ENCODE measurements at places on chromosomes 3 and 15. TPM values are rescaled to one million over a fixed set of nuclear protein-coding genes. Genes with fewer than 3 reads are reported as not detected.

GRCh38 chr3:4744405-4745234 lies 234.6 kb upstream of the BHLHE40 start:
- DNase-seq = no peak

The CKMT1B gene
- total RNA-seq = 0.51 TPM

The DLL4 gene
- 20.8 TPM for total RNA-seq

DNA sequence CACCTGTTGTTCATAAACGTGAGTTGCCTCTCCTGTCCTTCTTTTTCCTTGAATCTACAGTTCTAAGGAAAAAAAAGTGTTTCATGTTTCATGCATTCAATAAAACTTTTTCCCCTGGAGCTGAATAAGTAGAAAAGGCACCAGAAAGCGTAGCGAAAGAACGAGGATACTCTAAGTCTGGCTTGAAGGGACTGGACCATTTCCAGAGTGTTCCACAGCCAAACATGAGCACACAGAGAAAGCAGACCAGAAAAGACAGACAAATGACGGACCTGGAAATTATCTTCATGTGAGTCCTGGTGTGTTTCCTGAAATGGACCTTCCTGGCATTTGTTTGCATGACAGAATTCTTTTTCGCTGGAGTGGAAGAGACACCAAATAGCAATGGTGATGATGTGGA lies 204.7 kb downstream of the SV2B start:
- DNase-seq = no peak

DNA sequence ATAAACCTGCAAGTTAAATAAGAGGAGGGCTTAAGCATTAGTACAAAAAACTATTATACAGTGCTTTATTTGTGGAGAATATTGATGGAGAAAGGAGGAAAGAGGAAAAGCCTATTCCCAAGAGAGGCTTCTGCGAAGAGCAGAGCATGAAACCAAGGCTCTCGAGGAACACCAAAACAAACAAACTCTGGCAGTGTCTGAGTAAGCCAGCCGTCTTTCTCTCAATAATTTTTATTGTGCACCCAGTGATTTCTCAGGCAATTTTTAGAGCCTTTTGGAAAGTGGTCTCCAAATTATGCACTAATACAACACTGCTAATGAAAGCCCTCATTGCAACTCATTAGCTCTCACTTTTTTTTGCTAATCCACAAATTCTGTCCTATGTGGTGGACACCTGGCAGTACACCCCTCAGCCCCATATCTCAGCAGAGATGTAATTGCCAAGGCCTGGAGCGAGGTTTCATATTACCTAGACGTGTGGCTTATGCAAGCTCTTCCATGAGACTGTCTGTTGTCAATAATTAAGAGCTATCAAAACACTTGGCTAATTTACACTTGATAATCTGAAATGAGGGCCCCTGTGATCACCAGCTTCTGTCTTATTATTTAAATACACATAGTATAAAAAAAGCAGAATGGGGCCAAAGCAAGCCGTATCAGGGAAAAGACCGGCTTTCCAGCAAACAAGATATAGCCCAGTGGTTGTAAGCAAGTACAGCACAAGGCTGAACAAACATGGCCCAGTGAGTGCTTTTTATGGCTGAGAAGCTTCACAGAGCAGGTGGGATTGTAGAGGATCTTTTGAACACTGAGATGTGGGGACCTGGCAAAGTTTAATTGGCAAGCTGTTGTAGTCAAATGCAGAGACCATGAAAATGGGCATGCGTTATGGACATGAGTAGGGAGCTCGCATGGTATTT lies 216.9 kb downstream of the ROBO2 start:
- DNase-seq = no peak

DNA sequence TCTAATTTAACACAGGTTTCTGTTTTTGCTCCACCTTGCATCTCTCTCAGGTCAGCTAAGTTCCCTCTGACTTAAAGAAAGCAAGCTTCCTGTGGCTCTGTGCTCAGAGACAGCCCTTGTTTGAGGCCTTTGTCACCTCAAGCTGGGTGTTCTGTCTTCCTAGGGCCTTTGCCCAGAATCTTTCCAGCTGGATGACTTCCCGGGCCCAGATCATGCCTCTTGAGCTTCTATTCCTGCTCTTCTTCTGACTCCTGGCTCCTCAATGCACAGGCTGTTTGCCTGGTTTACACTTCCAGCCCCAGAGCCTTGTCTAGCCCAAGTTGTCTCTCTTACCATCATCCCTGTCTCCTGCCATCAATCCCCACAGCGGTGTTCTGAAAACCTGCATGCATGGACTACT lies 300.6 kb downstream of the VPS13C start:
- DNase-seq = no peak

DNA sequence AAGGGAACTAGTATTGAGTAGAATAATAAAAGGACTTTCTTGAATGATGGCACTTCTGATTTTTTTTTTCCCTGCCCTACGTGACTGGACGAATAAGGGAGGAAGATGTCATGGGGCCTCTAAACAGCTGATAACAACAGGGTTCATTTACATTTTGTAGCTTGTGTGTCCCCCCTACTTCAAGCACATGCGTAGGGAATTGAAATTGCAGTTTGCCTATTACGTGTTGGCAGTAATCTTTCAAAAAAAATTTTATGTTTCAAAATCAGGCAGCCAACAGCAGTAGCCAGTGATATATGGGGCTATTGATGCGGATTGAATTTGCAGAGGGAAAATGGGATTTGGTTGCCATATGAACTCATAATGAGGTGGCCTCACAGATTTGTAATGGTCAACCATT lies 58.7 kb downstream of the PTPRG start:
- no peak for DNase-seq

DNA sequence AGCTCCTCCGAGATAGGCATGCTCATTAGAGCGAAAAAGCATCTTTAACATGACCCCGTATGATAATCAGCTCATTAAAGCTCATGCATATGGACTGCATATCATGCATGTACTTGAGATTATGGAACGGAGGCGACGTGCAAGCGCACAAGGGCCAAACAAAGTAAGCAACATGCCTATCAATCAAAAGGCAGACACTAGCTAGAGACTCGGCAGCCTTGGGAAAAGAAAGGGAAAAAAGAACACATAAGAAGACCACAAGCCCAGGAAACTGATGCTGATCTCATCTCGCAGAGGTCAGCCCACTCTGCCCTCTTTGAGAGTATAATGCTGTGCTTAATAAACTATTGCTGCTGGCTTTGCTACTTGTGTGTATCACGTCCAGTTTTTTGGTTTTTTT lies 2.6 kb upstream of the ACOX2 start:
- no peak for DNase-seq

GRCh38 chr15:100713163-100713867 lies 110.9 kb downstream of the ASB7 start:
- DNase-seq = no peak

GRCh38 chr15:91186904-91187656 lies 87.0 kb downstream of the SV2B start:
- no peak for DNase-seq

The CCDC54 gene
- total RNA-seq = not detected

DNA sequence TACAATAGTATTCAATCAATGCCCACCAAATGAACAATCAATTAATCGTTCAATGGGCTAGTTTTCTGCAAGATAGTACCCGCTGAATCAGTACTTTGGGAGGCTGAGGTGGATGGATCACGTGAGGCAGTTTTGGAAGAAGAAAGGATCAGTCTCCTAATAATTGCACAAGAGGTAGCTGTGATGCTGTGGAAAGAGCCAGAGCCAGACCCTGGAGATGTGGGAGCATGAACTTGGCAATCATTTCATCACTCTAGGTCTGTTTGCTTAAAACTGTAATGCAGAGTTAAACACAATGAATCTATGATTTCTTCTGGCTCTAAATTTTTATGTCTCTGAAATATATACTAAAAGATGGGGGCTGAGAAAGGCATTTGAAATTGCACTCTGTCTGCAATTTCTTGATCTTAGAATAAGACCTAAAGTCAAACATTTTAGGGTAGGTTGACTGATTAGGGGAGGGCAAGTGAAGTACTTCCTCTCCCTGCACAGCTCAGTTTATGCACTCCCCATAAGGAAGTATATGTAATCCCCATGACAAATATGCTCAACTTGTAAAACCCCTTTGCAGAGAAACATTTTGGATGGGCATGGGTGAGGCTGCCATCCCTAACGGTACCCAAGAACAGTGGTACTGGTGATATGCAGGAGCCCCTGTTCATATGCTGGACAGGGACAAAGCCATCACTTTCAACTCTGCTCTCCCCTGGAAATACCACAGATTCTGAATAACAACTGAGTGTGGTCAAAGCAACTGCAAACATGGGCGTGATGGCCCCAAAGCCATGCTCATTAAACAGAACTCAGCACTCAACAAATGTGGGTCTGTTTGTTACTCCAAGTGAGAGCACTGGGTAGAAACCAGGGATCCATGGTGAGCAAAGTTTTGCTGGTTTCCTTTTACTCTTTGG lies 28.6 kb upstream of the SPATA12 start:
- DNase-seq = no peak

The XYLB gene
- total RNA-seq = 0.42 TPM

The PPP1R14D gene
- total RNA-seq = not detected

DNA sequence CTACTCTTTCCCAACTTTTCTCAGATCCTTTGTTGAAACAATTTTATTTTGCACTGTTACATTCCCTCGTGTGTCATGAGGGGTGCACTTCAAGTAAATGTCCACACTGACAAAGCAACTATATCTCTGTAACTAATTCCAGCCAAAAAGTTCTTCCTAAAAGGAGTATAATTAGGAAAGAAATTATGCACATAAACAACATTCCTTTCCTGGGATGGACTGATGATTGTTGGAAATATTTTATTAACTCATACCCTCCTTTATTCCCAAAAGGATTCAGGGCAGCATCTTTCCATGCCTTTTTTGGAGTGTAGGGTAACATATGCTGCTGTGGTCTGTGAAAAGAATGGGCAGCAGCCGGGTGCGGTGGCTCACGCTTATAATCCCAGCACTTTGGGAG lies 426.1 kb upstream of the THBS1 start:
- DNase-seq = no peak

GRCh38 chr3:187717572-187717971 lies 15.2 kb upstream of the RTP2 start:
- DNase-seq = no peak

The FOXB1 gene
- total RNA-seq = not detected

The RAD54L2 gene
- 14.5 TPM for total RNA-seq

The NMNAT3 gene
- total RNA-seq = 10.7 TPM

DNA sequence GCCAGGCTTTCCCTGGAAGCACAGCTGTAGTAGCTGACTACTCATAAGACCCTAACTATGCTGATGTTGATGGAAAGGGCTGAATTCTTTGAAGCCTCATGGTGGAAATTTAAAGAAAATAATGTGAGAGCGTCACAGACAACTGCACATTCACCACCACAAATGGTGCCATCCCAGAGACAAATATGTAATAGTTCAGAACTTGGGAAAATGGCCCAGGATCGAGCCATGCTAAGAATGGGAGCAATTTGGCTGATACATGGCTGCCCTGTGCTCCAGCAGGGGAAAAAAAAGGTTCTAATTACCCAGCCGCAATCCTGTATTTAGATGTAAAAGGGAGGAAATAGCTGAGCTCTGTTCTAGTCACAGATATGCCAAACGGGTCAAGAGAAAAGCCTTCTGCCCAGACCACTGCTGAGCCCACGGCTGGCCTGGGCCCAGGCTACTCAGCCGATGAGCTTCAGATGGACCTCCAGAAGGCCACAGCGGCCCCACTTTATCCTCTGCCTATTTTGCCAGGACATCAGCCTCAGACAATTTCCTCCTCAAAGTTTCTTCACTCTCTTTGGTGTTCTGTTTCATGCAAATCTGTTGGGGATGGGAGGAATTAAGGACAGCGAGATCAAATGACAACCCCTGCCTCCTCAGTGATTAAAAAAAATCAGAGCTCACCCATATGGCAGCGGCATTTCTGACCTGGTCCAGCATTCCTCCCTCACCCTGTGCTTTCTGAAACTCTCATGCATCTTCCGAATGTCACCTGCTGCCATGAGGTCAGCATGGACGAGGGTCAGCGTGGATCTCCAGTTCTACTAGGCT lies 54.5 kb upstream of the MEX3B start:
- DNase-seq = no peak

The GOLGA8M gene
- 2.2 TPM for total RNA-seq

GRCh38 chr15:80068578-80068977 lies 9.1 kb downstream of the ZFAND6 start:
- no peak for DNase-seq

DNA sequence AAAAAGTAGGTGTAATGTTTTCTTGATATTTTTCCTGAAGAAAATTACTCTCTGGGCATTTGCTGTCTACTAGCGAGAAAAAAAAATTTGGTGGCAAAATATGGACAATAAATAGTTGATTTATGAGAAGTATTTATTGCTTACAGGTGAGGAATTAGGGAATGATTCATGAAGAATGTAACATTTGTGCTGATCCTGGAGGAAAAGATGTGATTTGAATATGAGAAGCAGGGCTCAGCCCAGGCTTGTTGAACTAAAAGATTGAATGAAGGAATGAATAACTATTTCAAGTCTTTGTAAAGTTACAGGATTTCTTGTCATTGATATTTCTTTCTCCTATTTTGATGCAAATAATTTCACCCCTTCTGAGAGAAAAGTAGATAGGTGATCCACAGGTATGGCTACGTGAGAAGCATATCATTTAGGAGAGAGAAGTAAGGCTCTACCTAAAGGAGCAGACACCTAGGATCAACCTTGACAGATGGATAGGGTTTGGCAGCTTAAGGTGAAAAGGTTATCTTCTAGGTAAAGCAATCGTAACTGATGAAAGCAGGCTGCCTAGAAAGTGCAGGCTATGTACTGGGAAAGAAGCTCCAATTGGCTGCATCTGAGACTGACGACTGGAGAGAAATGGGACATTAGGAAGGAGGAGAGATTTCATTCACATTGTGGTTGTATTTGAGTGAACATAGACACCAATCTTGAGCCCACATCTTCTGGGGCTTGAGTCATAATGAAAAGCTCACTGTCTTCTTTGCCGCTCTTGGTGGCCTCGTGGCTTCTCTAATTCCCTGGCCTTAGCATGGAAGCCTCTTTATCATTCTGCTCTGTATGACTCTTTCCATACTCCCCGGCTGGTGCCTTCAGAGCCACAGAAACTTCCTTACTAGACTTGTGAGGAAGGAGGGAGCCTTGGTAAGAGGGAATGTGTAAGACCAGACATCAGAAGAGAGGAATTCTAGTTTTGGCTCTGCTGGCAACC lies 106.5 kb downstream of the P3H2 start:
- DNase-seq = no peak

GRCh38 chr15:82398785-82399184 lies 30.8 kb upstream of the GOLGA6L9 start:
- no peak for DNase-seq

The CCR8 gene
- not detected for total RNA-seq

DNA sequence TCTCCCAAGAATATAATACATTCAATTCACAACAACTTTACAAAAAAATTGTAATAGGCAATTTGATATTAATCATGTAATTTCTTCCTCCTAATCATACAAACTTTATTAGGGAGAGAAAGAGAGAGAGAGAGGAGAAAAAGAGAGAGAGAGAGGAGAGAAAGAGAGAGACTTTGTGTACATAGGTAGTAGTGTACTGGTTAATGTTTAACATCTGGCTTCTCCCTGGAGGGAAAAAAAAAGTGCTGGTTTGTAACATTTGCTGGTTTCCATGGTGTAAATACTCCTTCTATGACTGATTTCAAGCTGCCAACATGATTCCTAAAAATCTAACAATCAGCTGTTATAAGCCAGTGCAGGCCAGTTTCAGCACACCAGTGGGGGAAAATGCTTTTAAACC lies 98.0 kb upstream of the ARHGEF26 start:
- DNase-seq = no peak

All from heart right ventricle (tissue), 16 donors.